Mammary epithelial cell (primary cell): ENCODE measurements at places on chromosomes 5 and 9.

- no peak for DNase-seq
Observed at GRCh38 chr5:143118222-143118621, 285.3 kb downstream of the NR3C1 start.

DNA sequence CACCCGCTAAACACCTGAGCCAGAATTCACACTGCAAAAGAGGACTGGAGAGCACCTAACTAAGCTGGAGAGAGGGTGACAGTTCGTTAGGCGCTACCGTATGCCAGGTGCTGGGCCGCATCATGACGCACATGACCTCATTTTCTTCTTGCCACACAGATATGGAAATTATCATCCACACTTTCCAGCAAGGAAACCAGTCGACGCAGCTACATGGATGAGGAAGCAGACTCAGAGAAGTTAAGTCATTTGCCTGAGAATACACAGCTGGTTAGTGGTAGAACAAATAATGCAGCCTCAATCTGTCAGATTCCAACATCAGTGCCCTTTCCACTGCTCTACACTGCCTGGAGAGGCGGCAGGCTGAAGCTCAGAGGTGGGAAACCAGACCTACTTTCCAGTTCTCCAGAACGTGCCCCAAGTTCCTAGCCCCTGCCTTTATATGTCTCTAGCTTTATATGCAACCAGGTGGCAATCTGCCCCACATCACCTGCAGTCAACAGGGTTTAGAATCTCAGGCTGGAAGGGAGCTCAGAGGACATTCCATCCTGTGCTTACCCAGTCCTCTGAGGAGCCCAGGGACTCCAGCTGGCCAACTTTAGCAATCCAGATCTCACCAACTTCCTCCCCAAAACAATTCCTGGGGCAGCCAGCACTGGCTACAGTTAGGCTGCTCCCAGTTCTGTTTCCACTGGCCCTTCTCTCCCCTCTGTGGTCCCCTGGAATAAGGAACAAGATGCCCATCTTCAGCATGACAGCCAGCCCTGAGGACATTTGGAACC, 8.8 kb downstream of the TNIP1 start:
- DNase-seq: no peak

DNA sequence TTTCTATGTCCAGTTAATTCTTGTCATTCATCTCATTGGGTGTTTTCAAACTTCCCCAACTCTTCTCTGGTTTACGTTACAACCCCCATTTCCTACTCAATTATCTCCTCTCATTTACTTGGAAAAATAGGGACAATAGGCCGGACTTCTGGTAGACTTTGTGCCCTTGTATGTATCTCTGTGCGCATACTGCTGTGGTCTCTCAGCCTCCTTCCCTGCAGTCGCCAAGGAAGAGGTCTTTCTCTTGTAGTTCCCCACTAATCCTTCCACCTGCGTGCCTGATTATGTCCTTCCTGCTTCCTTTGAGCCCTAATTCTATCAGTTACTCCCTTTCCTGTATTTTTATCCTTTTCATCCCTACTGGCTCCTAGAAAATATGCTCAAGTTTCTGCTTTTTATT, 176.3 kb downstream of the GDNF start:
- DNase-seq: no peak

DNA sequence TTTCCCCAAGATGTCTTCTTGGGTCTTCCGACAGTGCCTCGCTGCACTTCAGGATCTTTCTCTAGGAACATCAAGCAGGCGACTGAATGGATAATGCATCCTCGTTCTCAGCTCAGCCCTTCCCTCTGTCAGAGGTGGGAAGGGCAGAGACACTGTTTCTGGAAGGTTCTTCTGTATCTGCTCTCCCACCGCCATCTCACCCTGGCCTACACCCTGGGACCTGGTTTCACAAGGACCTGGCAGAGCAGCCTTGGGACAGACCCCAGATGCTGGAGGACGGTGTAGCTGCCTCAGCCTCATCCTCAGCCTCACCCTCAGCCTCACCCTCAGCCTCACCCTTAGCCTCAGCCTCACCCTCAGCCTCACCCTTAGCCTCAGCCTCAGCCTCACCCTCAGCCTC, 18.5 kb downstream of the MRPL36 start:
- no peak for DNase-seq

- no peak for DNase-seq
Observed at GRCh38 chr5:124796495-124796894, 50.1 kb upstream of the ZNF608 start.

DNA sequence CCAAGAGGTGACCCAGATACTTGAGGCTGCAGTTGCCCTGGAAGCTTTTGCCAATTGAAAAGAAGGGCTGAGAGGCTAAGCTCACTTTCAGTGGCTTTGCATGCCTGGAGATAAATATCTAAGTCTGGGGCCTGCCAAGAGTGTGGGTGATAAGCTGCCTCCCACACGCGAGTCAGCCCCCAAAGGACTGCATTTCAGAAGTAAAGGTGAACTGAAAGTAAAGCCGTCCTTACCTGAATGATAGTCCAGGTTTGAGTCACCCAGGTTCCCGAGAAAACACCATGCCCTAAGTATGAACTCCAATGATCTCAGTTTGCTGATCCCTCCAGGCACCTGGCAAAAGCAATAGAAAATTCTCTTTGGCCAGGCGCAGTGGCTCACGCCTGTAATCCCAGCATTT, 22.5 kb upstream of the N4BP3 start:
- DNase-seq: peak; percentile 62

GRCh38 chr5:97266576-97266975, 83.5 kb upstream of the RIOK2 start:
- DNase-seq: no peak
